ENCODE measurements at places on chromosomes 6 and 20. TPM values are rescaled to one million over a fixed set of nuclear protein-coding genes. Genes with fewer than 3 reads are reported as not detected.
A peak's percentile ranks its signal among the peaks of the same experiment; 100 is the strongest.

GRCh38 chr20:1396702-1397101, 3.8 kb upstream of the FKBP1A start:
- H3K27ac ChIP-seq: no peak overlapping the region
- no peaks in the 10 kb centered on the region for H3K36me3 ChIP-seq
- DNase-seq: no peak
- no peak overlapping the region for H3K4me3 ChIP-seq
- H3K4me1 ChIP-seq: peaks cover 13% of the 10 kb centered on the region

DNA sequence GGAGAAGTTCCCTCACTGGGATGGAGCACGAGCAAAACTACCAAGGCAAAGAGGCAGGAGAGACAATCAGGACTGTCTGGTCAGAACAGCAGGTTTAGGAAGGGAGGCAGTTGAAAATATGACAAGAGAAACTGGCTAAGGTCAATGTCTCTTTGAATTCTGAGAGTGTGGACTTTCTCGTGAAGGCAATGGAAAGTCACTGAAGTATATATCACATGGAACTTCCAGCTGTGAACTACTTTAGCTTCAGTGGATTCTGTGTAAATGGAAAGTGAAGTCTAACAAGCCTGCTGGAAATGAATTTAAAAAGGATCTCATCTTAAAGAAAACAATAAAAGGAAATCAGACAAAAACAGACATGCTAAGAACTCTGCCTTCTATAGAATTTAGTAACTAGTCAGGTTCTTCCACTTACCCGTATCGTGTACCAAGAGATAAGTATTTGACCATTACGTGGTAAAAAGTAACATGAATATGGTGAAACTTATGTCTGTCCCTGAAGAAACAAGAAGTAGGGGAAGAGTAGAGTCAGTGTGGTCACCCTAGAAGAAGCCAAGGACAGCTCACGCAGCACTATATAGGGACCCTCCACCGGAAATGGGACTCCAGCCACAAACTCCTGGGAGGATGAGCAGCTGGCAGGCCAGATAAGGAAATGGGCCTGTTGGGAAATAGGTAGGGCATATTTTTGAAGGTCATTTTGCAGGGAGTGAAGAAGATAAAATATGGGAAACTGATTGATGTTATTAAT, 123.4 kb downstream of the MAP7 start:
- no peaks in the 10 kb centered on the region for H3K36me3 ChIP-seq
- no peak overlapping the region for H3K27ac ChIP-seq
- H3K4me1 ChIP-seq: no peaks in the 10 kb centered on the region
- no peaks in the 10 kb centered on the region for H3K27me3 ChIP-seq

GRCh38 chr6:101394936-101395335, 1.4 kb downstream of the GRIK2 start:
- H3K4me1 ChIP-seq: no peaks in the 10 kb centered on the region
- H3K27me3 ChIP-seq: peaks cover 3% of the 10 kb centered on the region
- H3K36me3 ChIP-seq: no peaks in the 10 kb centered on the region
- H3K4me3 ChIP-seq: no peak overlapping the region

Gene SIGLEC1
- 0.34 TPM for total RNA-seq

DNA sequence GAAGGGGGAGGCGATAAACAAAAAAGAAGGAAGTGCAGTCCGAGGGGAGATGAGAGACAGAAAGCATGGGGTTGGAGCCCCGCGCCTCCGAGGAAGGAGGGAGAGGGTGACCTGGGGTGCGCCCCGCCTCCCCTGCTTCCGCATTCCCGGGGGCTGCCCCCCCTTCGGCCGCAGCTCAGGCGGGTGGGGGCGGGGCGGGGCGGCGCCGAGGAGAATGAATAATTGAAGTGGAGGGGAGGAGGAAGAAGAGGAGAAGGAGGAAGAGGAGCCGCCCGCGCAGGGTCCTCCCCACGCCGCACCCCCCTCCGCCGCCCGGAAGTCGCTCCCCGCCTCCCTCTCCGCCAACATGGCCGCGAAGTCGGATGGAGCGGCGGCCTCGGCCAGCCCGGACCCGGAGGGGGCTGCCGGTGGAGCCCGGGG, at the start of gene XKR7:
XKR7 (plus strand) TSS at position 322 of the 420 bp plus-strand sequence; CDS start at position 347, 25 bp downstream.
- H3K4me1 ChIP-seq: no peaks in the 10 kb centered on the region
- no peaks in the 10 kb centered on the region for H3K36me3 ChIP-seq
- DNase-seq: no peak

Gene LIN28B
- not detected for total RNA-seq

- H3K27ac ChIP-seq: no peak overlapping the region
- H3K27me3 ChIP-seq: no peaks in the 10 kb centered on the region
- no peaks in the 10 kb centered on the region for H3K36me3 ChIP-seq
- no peaks in the 10 kb centered on the region for H3K4me1 ChIP-seq
- no peak for DNase-seq
Measured at GRCh38 chr6:161749576-161749975, 475.7 kb upstream of the AGPAT4 start.

DNA sequence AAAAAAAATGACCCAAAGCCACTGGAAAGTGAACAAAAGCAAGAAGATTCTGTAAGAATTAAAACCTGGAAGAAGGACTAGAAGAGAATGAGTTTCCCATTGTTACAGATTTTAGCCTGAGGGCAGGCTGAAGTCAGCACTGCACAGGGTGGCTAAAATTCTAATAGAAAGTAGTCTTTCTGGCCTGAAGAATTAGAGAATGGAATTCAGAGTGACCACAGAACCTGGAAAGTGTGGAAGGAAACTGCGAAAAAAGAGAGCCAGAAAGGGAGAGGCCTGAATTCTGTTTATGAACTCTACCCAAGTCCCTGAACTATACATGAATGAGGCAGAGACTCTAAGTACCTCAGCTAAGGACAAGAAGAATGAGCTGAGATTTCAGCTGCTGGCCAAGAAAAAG, 38.9 kb upstream of the FILIP1 start:
- no peak for DNase-seq
- no peaks in the 10 kb centered on the region for H3K4me1 ChIP-seq
- no peak overlapping the region for H3K27ac ChIP-seq
- no peaks in the 10 kb centered on the region for H3K27me3 ChIP-seq
- no peak overlapping the region for H3K4me3 ChIP-seq
- H3K36me3 ChIP-seq: no peaks in the 10 kb centered on the region

DNA sequence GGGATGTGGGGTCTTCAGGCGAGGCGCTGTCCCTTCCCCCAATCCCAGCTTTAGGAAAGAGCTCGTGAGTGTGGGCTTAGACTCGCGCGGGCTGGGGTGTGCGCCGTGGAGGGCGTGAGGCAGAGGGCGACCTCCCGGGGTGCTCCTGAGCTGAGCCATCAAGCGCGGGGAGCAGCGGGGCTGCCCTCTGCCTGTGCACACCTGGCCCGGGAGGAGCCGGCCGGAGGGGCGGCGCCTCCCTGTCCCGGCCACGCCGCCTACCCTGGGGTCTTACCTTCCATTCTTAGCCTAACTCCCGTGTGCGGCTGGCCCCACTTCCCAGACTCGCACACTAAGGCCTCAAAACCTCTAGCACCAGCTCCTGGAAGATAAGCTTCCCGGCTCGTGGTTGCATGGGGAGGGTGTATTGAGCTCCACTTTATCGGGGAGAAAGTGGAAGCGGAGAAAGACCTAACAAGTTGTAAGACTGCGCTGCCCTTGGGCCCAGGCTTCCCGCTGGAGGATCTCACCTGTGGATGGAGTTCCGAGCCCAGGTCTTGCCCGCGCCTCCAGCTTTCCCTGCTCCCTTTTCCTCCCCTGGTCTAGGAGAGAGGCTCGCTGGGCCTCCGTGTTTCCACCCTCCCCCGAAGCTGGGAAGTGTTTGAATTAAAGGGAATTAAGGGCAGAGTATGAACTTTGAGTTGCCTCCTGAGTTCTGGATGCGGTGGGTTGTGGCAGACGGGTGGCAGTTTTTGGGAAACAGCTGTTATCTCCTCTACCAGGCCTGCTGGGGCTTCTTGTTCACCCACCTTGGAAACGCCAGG, 1.2 kb downstream of the DNMT3B start:
- H3K4me3 ChIP-seq: peak overlapping the region; percentile 57
- H3K36me3 ChIP-seq: no peaks in the 10 kb centered on the region
- no peak for DNase-seq

DNA sequence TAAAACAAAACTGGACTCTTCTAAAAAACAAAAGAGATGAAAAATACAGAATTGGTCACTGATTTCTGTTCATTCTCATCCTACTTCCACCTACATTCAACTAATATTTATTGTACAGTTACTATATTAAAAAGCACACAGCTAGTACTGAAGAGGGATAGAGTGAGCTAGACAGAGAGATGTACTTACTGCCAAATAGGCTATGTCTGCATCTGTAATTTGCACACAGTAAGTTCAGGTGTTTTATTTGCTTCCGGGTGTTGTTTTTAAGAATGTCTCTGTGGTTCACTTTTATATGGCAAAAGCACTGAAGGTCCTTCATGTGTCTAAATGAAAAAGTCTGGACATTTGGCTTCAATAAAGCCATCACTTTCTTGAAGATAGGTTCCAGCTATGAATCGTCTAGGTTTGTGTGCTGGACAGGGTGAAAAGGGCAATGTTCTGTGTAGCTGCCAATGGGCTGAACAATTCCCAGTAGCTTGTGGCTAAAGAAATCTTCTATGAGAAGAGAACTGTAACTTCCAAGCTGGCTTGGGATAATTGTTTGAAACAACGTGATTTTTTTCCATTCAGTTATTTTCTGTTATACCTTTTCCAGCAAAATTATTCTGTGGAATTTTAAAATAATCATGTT, 47.3 kb downstream of the EPB41L2 start:
- DNase-seq: no peak
- no peaks in the 10 kb centered on the region for H3K36me3 ChIP-seq
- no peaks in the 10 kb centered on the region for H3K27me3 ChIP-seq
- no peaks in the 10 kb centered on the region for H3K4me1 ChIP-seq

Gene SGK2
- total RNA-seq: 2.1 TPM

- no peaks in the 10 kb centered on the region for H3K27me3 ChIP-seq
Measured at GRCh38 chr20:43761386-43762340, 34.9 kb upstream of the GTSF1L start.

Gene HLA-E
- 610 TPM for total RNA-seq

GRCh38 chr20:35093267-35093884, 769 bp upstream of the TRPC4AP start:
- DNase-seq: no peak
- peak overlapping the region; percentile 89 for H3K27ac ChIP-seq
- H3K36me3 ChIP-seq: no peaks in the 10 kb centered on the region
- no peaks in the 10 kb centered on the region for H3K27me3 ChIP-seq
- peak overlapping the region; percentile 77 for H3K4me3 ChIP-seq
- H3K4me1 ChIP-seq: peaks cover 22% of the 10 kb centered on the region

Gene NUP153
- total RNA-seq: 53.0 TPM

Gene TSBP1
- total RNA-seq: not detected

DNA sequence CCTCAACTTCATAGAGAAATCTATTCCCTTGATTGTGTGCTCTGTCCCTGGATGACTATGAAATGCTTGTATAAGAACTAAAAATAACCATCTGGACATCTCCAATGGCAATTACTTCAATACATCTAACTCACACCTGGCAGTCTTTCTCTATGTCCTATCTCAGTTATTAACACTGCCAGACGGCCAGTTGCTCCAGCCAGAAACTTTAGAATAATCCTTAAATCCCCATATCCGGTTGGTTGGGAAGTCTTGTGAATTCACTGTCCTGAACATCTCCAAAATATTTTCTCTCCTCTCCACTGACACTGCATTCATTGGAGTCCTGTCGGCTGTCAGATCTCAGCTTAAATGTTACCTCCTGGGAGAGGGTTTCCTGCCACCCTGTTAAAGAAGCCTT, 12.2 kb upstream of the LAMA2 start:
- no peak for DNase-seq
- H3K4me1 ChIP-seq: no peaks in the 10 kb centered on the region
- no peak overlapping the region for H3K4me3 ChIP-seq

GRCh38 chr6:69370763-69371162, 426.0 kb downstream of the LMBRD1 start:
- H3K4me1 ChIP-seq: no peaks in the 10 kb centered on the region
- H3K4me3 ChIP-seq: no peak overlapping the region
- no peaks in the 10 kb centered on the region for H3K27me3 ChIP-seq
- H3K27ac ChIP-seq: no peak overlapping the region

GRCh38 chr20:58567437-58567836, 52.2 kb upstream of the APCDD1L start:
- no peaks in the 10 kb centered on the region for H3K4me1 ChIP-seq
- no peaks in the 10 kb centered on the region for H3K27me3 ChIP-seq

DNA sequence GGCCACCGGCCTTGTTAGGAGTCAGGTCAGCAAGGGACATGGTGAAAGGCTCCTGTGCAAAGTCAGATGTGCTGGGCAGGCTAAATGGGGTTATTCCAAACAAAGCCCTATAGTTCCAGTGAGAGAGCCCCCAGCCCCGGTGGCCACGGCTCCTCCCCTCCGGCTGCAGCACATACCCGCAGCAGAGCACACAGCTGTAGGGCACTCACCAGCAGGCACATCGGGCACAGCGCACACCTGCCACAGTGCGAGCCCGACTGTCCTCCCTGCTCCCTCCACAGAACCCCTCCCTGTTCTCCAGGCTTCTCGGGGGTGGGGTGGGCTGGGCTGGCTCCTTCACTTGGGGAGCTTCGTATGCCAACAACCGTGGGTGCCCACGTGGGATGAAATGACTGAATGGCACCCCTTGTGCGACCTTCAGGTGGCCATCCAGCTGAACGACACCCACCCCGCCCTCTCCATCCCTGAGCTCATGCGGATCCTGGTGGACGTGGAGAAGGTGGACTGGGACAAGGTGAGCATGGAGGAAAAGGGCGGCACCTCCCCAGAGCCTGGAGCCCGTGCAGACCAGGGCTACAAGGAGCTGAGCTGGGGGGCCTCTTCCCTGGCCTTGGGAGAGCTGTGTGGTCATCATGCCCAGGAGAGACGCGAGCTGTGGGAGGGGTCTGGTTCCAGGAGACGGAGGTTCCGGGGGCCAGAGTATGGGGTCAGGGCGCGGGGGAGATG, 30.9 kb downstream of the PYGB start:
- H3K27ac ChIP-seq: no peak overlapping the region
- no peak for DNase-seq
- peaks cover 96% of the 10 kb centered on the region for H3K36me3 ChIP-seq
- H3K4me3 ChIP-seq: no peak overlapping the region
- H3K27me3 ChIP-seq: no peaks in the 10 kb centered on the region

- H3K4me1 ChIP-seq: no peaks in the 10 kb centered on the region
- no peak for DNase-seq
- no peaks in the 10 kb centered on the region for H3K36me3 ChIP-seq
- no peak overlapping the region for H3K4me3 ChIP-seq
Measured at GRCh38 chr6:133577851-133578250, 311.1 kb upstream of the TCF21 start.

- H3K36me3 ChIP-seq: no peaks in the 10 kb centered on the region
- peaks cover 22% of the 10 kb centered on the region for H3K27me3 ChIP-seq
- no peak overlapping the region for H3K4me3 ChIP-seq
- no peak overlapping the region for H3K27ac ChIP-seq
- H3K4me1 ChIP-seq: peaks cover 8% of the 10 kb centered on the region
- no peak for DNase-seq
Measured at GRCh38 chr20:64048402-64049044, 916 bp downstream of the SOX18 start.

DNA sequence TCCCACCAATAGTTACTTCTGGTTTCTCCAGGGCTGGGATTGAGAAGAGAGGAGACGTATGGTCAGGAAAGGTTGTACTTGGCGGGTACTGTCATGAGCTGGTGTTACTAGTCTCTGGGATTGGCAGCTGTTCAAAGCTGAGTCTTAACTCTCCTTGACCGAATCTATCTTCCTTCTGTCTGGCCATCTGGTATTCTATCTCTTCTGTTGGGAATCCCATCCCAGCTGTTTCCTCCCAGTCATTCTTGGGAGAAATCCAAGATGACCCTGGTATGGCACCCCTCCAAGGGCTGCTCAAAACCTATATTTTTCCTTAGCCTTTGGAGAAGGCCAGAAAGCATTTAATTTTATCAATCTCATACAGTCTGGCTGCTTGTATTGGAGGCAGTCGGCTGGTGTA, 287.0 kb upstream of the CHD6 start:
- H3K27ac ChIP-seq: no peak overlapping the region
- no peak for DNase-seq
- no peaks in the 10 kb centered on the region for H3K4me1 ChIP-seq
- H3K36me3 ChIP-seq: no peaks in the 10 kb centered on the region
- no peaks in the 10 kb centered on the region for H3K27me3 ChIP-seq

Measured in naive thymus-derived CD4-positive, alpha-beta T cell (primary cell).